Spleen (tissue), 13 donors: ENCODE measurements at places on chromosomes 2 and 18. TPM values are rescaled to one million over a fixed set of nuclear protein-coding genes. Genes with fewer than 3 reads are reported as not detected.

The CFAP65 gene
- total RNA-seq, result not detected

The TUBA3E gene
- total RNA-seq, result not detected

The RNF103 gene
- 20.2 TPM for total RNA-seq

The KYNU gene
- 27.7 TPM for total RNA-seq

The RABL2A gene
- 13.8 TPM for total RNA-seq
